ENCODE measurements at places on chromosomes 2 and 18.

DNA sequence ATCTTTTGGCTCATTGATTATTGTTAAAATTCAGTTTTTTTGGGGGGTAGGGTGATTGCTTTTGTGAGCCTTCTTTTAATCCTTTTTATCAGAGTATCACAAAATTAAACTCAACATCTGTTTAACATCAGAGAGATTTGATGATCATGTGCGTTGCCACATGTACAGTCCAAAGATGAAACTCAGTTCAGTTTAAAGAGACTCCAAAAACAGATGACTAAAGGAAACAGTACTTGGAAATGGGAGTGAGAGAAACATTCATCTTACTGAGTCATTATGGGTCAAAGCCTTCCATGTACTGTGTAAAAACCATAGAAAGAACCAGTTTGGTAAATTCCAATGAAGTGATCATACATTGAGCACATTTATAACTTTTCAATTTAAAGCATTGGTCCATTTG lies 53.0 kb downstream of the LYPD6 start:
- DNase-seq = no peak

GRCh38 chr2:188601391-188601790 lies 309.7 kb downstream of the GULP1 start:
- no peak for DNase-seq

GRCh38 chr18:32405588-32405987 lies 65.1 kb downstream of the GAREM1 start:
- DNase-seq = no peak

GRCh38 chr2:26284132-26284531 lies 39.4 kb downstream of the HADHB start:
- no peak for DNase-seq

GRCh38 chr2:183519371-183520056 lies 395.3 kb downstream of the NUP35 start:
- no peak for DNase-seq
